ENCODE measurements at places on chromosomes 1 and 21.

GRCh38 chr1:57881639-57882038, 457.8 kb upstream of the DAB1 start:
- DNase-seq, result no peak

DNA sequence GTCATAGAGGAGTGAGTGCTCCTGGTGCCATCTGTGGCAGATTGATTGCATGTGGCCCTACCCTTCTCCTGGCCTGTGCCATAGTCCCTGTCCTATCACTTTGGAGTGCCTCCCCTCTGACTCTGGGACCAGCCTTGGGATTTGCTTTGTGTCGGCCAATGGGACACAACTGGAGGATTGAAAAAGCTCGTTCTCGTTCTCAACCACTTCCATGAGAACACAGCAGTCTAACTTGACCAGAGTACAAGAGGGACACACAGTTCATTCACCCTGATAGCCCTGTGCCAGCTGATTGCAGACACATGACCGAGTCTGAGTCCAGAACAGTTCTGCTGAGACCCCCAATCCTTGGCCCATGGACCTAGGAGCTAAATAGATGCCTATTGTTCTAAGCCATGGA, 47.8 kb downstream of the C1orf198 start:
- DNase-seq, result no peak

GRCh38 chr1:59285691-59286090, 11.2 kb upstream of the FGGY start:
- DNase-seq, result no peak

DNA sequence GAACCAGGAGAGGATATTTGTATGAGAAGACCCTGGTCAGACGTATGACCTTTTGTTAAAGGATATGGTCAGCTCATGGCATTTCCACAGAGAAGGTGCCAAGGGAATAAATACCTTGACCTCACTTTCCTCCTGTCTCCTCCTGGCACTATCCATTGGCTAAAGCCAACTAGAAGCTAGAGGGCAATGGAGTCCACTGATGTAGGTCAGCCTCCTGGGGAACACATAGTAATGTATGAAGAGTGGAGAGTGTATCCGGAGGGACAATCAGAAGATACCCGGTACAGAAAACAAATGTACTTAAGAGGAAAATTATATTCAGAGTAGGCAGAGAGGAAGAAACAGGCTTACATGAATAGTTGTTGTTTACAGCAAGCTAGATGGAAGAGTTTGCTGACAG, 698 bp upstream of the NTMT2 start:
- no peak for DNase-seq

DNA sequence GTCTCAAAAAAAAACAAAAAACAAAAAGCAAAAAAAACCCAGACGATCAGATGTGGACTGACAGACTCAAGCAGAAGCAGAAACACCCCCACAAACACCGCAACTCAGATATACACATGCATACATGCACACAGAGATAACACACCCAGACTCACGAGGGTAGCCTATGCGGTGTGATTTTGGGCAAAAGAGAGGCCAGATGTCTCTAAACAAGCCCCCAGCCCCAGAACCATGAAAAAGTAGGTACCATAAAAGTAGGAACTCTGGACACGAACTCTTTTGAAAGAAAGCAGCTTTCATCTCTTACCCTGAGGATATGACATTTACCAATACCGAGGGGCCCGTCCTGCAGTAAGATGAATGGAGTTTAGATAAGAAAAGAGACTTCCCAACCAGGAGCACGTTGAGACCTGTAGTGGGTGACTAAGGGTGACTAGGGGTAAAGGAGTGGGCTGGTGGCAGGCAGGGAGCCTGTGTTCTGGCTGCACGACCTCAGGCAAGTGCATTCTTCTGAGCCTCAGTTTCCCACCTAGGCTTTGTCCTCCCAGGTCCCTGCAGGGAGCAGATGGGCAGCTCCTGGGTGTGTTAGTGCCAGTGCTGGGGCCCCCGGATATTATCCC, 1.5 kb upstream of the TINAGL1 start:
- DNase-seq, result no peak

GRCh38 chr1:53410100-53410541, 49.1 kb upstream of the DMRTB1 start:
- DNase-seq, result peak; percentile 54

- DNase-seq, result no peak
Measured at GRCh38 chr1:220198186-220199005, 73.9 kb downstream of the RAB3GAP2 start.

- no peak for DNase-seq
Measured at GRCh38 chr1:226884116-226884625, 13.8 kb downstream of the PSEN2 start.

DNA sequence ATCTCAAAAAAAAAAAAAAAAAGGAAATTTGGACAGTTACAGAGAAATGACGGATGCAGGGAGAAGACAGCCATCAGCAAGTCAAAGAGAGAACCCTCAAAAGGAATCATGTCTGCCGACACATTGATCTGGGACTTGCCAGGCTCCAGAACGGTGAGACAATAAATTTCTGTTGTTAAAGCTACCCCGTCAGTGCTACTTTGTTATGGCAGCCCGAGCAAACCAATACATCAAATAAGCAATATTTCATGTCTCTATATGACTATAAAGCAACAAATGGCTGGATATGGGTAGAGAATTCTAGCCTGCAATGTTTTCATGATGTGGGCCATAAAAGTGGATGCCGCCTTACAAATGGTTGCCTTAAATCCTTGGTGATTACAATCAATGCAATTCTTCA, 23.3 kb upstream of the FAM89A start:
- no peak for DNase-seq
